NCI-H460 (cell line): ENCODE measurements at places on chromosomes 3 and 15. TPM values are rescaled to one million over a fixed set of nuclear protein-coding genes. Genes with fewer than 3 reads are reported as not detected.

DNA sequence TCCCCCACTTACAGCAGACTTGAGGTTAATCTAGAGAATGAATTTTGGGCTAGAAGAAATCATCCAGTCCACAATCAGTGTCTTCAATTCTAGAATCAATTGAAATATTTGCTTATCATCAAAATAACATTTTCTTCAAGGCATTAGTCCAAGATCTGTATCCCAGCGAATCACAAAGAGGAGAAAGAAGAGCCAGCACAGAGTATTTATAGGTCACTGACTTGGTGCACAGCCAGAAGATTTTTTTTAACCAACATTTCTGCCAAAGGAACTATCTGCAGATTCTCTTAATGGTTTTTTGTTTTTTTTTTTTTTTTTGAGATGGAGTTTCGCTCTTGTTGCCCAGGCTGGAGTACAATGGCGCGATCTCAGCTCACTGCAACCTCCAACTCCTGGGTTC, 178.2 kb downstream of the TNIK start:
- no peak for DNase-seq

DNA sequence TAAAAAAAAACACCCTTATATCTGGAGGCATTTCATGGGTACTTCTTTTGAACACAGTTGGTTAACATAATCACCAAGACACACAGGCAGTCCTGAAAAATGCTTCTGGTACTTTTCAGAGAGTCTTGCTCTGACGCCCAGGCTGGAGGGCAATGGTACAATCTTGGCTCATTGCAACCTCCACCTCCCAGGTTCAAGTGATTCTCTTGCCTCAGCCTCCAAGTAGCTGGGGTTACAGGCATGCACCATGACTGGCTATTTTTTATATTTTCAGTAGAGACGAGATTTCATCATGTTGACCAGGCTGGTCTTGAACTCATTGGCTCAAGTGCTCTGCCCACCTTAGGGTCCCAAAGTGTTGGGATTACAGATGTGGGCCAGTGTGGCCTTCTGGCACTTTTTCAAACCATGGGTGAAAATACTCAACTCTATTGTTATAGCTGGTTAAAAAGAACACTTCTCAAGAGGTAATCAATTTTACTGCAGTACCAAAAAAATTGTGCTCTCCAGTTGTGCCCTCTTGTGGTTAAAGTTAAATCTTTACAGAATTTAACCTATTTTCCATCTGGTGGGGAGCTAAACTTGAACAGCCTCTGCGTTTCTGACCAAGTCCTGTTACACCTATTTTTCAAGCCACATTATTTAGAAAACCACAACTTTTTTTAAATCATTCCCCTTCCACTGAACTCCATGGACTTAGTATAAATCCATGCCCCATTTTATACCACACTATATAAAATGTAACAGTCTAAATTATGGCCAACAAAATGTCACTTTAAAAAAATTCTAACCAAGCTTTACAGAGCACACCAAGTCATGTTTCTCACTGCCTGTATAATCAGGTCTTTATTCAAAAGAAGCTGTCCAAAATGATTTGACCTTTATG, 1.2 kb upstream of the SNAPC5 start:
- no peak for DNase-seq

- DNase-seq, result no peak
These were observed 636.4 kb upstream of the DPPA4 start for GRCh38 chr3:109973733-109974132.

- no peak for DNase-seq
These were observed 5.5 kb downstream of the GRIP2 start for GRCh38 chr3:14534516-14535191.

- no peak for DNase-seq
These were observed 14.8 kb downstream of the NT5DC2 start for GRCh38 chr3:52518723-52519444.

GRCh38 chr3:131796558-131797198, 238.1 kb downstream of the CPNE4 start:
- DNase-seq, result no peak

- no peak for DNase-seq
These were observed 636.5 kb downstream of the ZBBX start for GRCh38 chr3:166743481-166744134.

C3orf22 gene
- not detected in 2 replicates for total RNA-seq

KPNA4 gene
- total RNA-seq, result 27.0 and 31.7 TPM in 2 replicates
